Epithelial cell of esophagus (primary cell): ENCODE measurements at places on chromosomes 5 and 9.

DNA sequence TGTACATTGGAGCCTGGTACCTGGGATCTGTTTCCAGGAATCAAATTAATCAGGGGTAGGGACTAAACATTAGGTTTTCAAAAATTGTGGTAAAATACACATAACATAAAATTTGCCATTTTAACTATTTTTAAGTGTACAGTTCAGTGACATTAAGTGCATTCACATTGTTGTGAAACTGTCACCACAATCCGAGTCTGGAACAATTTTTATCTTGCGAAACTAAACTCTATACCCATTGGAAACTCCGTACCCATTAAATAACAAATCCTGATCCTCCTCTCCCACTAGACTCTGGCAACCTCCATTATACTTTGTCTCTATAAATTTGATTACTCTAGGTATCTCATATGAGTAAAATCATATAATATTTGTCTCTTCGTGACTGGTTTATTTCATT, 486.2 kb downstream of the GADD45G start:
- no peak for DNase-seq

GRCh38 chr5:134004626-134005416, at the start of gene VDAC1:
Gene VDAC1, minus strand, starts transcription at chr5:134004975. Its CDS starts 11,963 bp downstream, at chr5:133993012.
- peak; percentile 82 for DNase-seq

DNA sequence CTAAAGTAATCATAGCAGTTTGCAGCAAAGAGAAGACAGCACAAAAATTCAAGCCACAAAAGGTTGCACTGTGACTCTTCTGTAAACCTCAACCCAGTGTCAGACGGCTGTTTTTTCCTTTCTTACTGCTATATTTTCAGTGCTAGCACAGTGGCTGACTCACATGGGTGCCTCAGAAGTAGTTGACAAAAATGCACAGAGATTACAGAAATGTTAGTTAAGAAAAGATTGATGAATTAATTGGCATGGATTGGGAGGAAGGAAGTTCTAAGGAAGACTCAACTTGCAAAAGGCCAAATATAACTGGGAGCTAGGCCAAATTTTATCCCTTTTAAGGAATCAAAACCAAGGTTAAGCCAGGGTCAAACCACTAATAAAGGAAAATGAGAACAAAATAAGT, 43.7 kb upstream of the ITGA1 start:
- peak; percentile 6 for DNase-seq

DNA sequence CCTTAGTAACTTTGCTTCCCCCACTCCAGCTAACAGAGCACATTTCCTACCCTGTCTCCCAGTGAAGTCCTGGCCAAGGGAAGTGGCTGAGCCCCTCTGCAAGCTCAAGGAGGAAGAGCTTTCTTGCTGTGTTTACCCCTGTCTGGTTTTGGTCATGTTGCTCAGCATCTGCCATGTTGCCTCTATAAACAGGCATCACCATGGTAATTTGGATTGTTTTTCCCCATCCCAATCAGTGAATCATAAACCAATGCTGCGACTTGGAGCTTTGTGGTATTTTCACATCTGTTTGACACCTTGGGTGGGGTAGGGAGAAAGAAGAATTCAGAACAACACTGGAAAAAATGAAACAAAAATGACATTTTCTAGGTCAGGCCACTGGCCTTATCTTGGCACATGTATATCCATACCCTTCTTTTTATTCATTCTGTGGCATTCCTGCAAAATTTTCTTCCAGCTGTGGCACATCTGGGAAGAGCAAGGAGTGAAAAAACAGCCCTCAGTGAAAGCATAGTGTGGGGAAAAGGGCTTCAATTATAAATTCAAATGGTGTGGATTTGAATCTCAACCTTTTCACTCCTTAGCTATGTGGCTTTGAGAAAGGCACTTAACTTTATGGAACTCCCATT, 42.5 kb downstream of the SLIT3 start:
- no peak for DNase-seq

DNA sequence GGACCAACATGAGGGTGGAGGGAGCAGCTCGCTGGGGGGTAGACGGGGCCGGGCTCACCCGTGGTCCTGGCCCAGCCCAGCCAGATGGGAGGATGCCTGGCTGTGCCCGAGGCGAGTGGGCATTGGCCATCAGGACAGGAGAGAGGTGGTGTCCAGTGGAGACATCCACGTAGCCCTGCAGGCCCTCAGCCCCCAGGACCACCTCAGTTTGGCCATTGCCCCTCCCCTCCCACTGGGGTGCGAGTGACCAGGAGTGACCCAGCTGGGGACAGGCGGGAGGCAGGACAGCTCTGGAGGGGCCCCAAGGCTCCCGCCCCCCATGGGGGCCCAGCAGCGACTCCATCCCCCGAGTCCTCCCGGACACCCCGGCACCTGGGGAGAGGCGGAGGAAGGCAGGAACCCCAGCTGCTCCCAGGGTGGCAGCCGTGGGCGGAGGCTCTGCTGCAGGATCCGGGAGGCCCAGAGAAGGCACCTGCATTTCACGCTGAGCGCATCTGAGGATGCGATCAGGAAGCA, 8.3 kb downstream of the NOXA1 start:
- DNase-seq, result no peak

DNA sequence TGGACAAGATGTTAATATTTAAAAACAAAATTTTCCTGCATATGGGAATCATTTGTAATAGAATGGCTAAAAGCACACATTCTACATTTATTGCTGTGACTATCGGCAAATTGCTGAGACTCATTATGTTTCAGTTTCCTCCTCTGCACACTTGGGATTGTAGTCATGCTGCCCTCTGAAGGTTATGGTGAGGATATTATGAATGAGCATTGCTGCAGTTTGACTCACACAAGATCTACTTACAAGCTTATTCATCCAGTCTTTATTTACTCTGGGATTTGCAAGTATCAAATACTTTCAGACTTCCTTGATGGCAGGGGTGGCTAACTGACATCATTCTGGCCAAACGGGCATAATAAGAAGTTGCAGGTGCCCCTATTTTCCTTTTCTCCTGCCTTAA, 9.5 kb upstream of the NFIL3 start:
- DNase-seq, result peak; percentile 96

DNA sequence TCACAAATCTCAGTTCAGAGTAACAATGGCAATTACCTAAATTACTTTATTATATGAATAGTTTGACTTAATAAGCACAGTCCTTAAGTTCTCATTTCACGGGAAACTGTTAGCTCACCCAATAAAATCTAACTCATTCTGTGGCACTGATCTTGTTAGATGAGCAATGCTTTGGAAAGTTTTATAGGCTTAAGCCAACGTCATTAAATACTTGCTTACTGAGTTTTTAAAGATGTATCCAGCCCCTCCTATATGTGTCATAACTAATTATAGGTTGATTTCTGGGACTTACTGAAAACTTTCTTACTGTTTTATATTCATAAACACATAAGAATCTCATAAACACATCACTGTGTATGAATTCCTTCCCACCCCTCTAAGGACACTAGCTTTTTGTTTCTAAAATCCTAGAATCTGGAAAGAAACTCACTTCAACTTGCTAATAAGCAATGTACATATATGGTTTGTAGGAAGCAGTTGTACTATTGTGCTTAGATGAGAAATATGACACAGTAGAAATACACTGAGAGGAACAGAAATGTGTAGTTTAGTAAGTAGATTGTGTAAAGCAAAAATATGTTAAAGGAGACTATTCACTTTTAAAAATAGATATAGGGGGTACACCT, 14.1 kb upstream of the MARCOL start:
- DNase-seq, result peak; percentile 63

DNA sequence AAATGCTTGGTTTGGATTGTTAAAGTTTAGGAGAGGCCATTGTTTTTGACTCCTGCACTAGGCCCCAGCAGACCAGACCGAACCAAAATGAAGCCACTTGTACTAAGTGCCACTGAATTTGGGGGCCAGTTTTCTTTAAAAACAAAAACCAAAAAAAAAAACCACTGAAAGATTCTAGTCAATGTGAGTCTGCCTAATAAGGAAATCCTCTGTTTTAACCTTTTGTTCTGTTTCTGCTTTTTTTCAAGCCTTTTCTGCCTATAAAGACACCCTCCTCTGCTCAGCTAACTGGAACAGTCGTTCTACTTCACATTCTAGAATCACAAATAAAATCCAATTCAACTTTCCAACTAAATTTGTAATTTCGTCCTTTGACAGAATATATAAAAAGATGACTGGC, 64.9 kb downstream of the SERINC5 start:
- no peak for DNase-seq

GRCh38 chr9:108484468-108484867, 371.3 kb downstream of the ACTL7B start:
- DNase-seq, result peak; percentile 89

DNA sequence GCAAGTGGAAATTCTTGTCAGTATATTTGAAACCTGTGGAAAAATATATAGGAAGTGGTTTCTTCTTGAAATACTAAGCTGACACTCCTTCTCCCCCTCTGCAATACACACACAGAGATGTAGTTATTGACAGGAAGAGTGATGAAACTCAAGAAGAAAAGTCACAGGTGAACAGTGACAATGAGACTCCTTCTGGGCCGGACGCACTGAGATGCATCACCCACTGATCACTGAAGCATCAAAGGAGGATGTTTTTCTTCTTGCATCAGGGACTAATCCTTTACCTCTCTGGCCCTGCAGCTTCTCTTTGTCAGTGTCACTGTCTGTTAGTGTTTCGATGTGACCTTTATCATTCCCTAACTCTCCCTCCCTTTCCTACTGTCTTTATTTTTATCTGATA, 1864.2 kb upstream of the C9orf72 start:
- DNase-seq, result no peak

DNA sequence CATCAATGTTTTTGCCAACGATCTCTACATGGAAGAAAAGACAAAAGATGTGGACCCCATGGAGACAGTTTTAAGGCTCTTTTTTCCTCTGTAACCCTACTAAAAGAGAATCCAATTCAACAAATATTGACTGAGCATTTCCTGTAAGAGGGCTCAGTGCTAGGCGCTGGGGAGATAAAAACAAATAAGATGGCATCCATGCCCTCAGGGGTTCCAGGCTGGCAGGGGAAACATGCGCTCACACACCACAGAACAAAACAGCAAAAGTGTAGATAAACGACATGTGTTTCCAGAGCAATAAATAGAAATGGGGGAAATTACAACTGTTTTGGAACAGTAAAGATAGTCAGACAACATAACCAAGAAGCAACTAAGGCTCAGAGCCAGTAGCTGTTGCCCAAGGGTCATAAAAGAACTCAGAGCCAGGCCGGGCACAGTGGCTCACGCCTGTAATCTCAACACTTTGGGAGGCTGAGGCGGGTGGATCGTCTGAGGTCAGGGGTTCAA, 25.2 kb downstream of the ZNF608 start:
- no peak for DNase-seq

DNA sequence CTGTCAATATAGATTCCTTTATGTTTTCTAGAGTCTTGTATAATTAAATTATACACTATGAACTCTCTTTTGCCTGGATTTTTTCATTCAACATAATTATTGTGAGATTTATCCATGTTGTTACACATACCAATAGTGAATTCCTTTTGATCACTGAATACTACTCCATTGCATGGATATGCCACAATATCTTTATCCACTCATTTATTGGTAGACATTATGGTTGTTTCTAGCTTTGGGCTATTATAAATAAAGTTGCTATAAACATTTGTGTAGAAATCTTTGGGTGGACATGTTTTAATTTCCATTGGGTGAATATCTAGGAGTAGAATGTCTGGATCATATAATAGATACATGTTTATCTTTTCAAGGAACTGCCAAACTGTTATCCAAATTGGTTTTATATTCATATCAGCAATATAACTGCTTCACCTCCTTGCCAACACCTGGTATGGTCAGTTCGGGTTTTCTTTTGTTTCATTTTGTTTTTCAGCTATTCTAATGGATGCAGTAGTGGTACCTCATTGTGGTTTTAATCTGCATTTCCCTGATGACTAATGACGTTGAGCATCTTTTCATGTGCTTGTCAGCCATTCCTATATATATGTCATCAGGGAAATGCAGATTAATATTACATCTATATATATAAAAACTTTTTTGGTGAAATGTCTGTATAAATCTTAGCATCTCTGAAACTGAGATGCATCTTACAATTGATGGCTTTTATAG, 32.1 kb upstream of the TCF7 start:
- peak; percentile 26 for DNase-seq

- DNase-seq, result no peak
Measured at GRCh38 chr9:105710638-105711037, 16.3 kb downstream of the TMEM38B start.

GRCh38 chr9:69371001-69371400, 46.0 kb downstream of the ENTREP1 start:
- DNase-seq, result no peak

DNA sequence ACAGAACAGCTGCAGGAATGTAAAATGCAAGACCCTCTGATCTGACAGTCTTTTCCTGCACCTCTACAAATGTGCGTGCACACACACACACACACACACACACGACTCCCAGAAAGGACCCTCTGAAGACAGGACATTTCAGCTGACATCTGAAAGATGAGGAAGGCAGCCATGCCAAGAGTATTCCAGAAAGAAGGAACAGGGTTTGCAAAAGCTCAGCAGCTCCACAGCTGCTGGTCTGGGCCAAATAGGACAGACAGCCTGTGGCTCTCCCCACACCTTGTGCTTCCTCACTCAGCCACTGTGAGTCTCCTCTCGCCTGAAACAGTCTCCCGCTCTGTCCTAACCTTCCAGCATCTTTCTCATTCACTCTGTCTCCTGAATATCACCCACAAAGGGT, 189.0 kb downstream of the PALM2AKAP2 start:
- peak; percentile 30 for DNase-seq

GRCh38 chr5:134409321-134409720, 2.4 kb downstream of the CDKN2AIPNL start:
- DNase-seq, result no peak

- no peak for DNase-seq
Measured at GRCh38 chr5:14257995-14258403, 114.9 kb downstream of the TRIO start.
